ENCODE measurements at places on chromosomes 11 and 22.

GRCh38 chr11:12223771-12224536 is 113.6 kb downstream of the MICAL2 start:
- no peak for DNase-seq

GRCh38 chr11:132171031-132171430 is 800.6 kb downstream of the NTM start:
- DNase-seq, result no peak

GRCh38 chr11:7844986-7845385 is 48.2 kb upstream of the OR5P2 start:
- no peak for DNase-seq

- DNase-seq, result peak; percentile 42
Observed at GRCh38 chr11:60485987-60486386, 6.6 kb upstream of the MS4A12 start.

DNA sequence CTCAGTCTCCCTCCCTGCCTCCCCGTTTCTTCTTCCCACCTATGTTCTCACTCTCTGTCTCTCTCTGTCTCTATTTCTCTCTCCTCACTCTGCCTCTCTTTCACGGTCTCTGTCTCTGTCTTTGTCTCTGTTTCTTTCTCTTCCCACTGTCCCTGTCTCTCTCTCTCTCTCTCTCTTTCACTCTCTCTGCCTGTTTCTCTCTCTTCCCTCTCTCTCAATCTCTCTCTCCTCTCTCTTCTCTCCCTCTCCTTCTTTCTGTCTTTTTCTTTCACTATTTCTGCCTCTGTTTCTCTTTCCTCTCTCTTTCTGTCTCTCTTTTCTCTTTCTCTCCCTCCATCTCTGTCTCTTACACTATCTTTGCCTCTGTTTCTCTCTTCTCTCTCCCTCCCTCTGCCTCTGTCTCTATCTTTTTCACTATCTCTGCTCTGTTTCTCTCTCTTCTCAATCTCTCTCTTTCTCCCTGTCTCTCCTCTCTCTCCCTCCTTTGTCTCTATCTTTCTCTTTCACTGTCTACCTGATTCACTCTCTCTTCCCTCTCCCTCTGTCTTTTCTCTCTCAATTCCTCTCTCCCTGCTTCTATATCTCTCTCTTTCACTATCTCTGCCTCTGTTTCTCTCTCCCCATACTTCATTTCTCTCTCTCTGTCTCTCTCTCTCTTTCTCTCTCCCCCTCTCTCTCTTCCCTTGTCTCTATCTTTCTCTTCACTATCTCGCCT is 5.4 kb downstream of the APLNR start:
- DNase-seq, result no peak

DNA sequence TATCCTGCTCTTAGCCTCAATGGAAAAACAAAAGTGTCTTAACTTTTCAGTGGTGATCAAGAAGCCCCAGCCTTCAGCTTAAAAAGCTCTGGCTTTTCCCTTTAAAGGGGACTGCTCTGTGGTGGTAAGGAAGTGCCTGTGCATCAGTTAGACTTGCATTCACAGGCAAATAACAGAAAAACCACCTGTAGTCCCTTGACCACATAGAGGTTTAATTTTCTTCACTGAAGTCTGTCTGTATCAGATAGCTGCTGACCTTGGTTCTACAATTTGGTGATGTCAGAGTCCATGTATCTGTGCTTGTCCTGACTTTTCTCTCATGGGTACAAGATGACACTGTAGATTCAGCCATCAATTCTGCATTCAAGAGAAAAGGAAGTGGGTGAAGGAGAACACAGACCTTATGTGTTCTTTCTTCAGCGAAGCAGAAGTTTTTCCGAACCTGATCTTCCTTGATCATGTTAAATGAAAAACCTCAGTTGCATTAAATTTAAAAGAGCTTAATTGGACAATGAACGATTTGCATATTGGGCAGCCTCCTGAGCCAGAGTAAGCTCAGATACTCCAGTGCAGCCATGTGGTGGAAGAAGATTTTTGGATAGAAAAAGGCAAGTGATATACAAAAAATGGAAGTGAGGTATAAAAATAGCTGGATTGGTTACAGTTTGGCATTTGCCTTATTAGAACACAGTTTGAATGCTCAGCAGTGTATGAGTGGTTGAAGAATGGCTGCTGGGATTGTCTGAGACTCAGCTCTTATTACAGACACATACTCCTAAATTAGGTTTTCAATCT is 43.2 kb upstream of the RDX start:
- DNase-seq, result no peak

- no peak for DNase-seq
Observed at GRCh38 chr11:107501713-107502112, 44.1 kb upstream of the CWF19L2 start.

DNA sequence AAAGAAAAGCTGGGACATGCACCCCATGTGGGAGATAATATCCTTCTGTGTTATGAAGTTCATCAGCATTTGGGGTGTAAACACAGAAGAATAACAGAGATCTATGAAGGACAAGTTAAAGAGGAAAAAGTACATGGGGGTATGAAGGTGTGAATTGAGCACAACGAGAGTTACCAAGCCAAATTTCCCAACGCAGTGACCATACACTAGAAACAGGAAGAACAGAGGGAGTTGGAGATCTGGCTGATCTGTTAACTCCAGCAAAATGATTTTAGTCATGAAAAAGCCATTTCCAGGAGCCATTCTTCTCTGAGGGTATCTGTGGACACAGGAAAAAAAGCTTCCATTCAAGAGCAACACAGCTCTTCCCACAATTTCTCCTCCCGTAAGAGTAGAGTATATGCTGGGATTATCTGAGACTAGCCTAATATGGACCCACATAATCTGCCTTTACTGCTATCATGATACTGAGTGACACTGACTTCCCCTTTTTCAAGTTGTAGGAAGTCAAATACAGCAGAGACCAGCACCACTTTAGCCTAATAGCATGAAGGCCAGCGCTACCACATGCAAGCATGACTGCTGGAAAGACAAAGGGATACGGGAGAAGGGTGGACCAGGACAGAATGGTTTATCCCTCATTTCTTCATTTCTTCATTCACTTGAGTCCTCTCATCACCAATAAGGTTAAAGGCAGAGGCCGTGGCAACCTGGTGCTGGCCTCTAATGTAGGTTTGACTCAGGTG is 19.6 kb upstream of the OR8D2 start:
- no peak for DNase-seq

DNA sequence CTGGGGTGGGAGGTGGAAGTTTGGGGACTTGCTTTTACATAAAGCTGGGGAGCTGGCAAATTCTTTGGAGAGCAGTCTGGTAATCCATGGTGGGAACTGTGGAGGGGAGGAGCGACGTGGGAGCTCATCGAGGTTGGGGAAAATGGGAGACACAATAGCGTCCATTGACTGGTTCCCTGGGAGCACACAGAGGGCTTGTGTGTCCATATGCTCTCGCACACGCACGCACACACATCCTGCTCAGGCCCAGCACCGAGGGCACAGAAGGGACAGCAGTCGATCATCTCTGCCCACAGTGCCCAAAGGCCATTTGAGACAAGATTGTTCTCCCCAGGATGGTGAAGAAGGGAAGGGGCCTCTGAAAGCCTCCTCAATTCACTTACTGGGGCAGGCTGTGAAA is 53.7 kb downstream of the FBXO7 start:
- no peak for DNase-seq
